Glomerular endothelial cell (primary cell): ENCODE measurements at places on chromosomes 3 and 15.

DNA sequence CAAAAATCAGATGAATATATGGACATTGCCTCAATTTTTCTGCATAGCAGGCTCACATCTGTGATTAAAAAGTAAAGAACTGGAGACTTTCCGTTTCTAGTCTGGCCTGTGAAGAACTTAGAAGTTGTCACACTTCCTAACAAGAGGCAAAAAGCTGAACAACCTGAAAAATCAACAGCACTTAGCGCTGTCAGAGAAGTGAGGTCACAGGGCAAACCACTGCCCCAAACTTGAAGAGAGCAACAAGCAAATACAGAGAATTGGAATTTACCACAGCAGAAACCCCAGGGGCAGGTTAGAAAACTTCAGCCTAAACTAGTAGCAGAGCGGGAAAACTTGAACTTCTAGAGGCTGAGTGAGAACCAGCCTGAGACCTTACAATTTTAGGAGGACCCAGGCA, 38.9 kb downstream of the CCDC54 start:
- no peak for DNase-seq

- no peak for DNase-seq
Measured at GRCh38 chr3:127593178-127593577, 2.6 kb upstream of the TPRA1 start.

DNA sequence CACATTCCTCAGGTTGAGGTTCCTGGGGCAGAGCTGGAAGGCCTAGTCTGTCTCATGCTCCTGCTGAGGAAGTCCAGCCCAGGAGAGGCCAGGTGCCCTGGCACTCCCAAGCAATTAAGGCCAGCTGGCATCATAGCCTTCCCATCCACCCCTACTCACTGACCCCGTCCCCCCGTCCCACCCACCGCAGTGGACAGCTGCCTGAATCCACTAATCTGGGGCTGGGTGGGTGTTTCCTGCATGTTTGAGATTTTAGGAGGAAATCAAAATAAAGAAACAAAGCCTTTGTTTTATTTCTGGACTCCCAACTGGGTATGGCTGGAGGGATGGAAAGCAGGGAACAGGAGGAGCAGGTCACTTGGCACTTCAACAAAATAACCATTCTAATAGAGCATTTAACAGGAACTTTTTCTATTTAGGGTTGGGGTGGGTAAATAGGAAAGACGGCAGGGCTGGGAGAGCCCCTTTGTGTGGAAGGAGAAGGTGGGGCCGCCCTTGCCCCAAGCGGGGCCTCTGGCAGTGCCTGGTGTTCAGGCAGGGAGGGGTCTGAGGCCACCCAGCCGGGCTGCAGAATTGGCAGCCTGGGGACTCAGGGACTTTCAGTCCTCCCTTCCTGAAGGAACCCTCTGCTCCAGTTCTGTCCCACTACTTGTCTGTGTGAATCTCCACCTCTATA, 8.5 kb downstream of the MRAS start:
- no peak for DNase-seq

DNA sequence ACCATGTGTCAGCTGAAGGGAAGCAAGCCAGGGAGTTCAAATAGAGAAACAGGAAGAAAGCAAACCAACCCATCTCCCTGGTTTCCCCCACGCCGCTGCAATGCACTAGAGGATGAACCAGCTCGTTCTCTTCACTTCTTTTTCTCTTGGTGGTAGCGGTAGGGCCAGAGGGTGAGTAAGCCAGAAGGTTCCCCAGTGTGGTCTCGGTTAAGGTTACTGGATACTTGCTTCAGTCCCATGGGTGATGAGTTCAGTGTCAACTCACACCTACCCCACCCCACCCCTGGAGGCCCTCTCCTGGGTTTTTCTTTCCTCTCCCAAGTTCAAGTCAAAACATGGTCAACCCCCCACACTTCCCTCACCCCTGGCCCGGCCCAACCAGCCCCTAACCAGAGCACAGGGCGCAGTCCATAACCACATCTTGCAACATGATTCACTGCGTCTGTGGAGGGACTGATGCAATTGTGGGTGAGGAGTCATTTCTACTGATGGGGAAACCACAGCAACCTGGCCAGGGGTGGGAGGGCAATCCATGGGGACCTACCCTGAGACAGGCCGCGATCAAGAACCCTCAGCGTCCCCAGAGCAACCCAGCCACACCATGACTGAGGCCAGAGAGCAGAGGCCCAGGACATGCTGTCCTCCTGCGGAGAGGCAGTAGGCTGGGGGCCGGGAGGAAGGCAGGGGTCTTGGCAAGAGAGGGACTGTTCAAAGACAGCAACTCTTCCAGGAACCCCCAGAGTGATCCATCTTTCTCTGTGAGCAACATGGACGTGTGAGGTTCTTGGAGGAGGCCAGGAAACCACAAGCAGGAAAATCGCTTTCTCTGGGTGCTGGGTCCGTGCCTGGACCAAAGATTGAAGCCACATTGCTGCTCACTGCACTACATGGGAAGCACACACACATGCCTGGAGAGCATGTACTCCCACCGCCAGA, 276.6 kb downstream of the UACA start:
- no peak for DNase-seq

- no peak for DNase-seq
Measured at GRCh38 chr3:111968319-111969054, 10.3 kb upstream of the ABHD10 start.

DNA sequence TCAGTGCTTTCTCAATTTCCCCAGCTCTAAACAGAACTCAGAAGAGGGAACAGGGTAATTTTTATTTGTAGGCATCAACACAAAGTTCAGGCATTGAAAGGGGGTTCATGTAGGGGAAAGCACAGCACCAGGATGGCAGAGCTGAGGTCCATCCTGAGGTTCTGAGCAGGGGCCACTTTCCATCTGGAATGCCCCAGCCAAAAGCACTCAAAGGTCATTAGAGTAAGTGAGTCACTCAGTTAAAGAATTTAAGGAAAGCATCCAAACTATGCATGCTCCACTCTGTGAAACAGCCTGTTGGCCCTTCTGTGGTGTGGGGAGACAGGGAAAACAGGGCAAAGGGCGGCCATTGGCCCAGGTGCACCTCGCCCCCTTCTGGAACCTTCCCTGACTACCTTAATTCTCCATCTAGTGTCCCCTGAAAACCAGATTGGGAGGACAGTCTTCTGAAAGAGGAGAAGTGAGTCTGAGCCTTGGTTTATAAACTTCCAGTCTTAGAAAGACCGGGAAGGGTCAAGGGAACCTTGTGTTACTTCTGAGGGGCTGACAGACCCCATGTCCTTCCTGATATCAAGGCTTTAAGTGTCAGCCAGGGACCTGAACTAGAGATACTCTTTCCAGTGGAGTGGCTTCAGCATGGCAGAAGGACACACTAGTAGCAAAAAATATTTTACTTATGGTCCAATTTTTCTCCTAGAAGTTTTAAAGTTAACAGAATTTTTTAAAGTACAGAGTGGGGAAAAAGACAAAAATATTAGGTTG, 133.3 kb downstream of the MYLK start:
- peak; percentile 33 for DNase-seq

GRCh38 chr3:12750223-12750622, 8.8 kb downstream of the TMEM40 start:
- DNase-seq, result peak; percentile 3

DNA sequence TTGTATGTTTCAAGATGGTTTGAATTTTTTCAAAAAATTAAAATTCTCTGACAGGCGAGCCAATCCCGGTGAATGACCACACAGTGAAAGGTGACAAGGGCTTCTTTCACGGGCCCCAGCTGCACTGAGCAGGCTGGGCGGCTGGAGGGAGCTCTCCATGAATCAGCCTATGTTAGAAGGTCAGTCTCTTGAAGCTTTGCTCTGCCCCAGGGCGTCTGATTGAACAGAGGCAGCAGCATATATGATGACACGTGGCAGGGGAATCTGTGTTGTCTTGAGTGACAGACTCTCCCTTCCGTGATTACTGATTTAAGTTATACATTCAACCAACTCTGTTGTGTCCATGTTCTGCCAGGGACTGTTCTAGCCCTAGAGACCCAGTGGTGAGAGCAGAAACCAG, 51.5 kb downstream of the ISG20 start:
- DNase-seq, result no peak

DNA sequence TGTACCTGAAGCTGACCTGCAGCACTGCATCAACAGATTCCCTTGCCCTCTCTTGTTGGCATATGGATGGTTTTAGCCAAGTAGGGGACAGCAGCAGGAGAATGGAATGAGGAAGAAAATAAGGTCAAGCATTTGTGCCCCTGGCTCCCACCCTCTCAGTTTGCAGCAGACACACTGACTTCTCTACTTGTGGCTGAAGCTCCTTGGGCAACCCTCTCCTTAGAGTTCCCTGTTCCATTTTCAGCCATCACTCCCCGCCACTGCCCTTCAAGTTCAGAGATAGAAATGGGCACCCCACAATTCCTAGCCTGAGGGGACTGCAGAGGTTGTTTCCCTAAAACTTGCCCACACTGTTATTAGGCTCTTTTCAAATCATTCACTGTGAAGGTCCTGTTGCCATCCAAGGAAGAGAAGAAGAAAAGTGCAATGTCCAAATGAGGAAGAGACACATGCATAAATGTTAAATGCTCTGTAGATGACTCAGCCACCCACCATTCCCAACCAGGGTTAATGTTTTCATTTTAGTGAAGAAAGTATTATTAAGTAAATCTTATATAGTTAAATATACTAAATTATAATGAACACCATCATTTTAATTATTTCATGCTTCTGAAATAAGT, 295.9 kb upstream of the UBE2E2 start:
- DNase-seq, result no peak

DNA sequence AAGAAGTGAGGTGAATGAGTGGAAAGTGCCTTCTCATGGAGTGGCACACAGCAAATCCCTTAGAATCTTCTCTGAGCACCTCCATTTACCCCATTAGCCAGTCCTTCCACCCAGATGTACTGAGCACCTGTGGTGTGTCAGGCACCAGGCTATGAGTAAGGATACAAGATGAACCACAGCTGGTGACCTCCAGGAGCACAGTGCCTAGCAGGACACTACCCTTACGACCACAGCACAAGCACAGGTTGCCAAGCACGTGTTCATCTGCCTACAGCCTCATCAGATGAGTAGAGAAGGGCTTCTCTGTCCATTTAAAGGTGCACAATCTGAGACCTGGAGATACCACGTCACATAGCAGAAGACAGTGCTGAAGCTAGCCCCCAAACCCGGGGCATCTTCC, 6.2 kb downstream of the MYLK start:
- DNase-seq, result no peak

DNA sequence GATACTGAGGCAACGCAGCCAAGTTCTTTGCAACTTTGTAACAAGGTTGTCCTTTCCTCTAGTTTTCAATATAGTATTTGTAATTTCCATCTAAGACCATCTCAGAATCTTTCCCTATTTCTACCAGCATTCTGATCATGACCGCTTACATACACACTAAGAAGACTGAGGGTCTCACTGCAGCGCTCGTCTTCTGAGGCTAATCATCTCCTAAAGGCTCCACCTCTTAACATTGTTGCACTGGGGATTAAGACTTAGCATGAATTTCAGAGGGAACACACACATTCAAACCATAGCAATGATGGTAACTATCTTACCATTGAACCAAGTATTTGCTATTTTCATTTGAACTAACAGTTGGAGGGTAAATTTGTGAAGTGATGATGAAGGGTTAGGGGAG, 463.3 kb upstream of the CCDC54 start:
- no peak for DNase-seq

GRCh38 chr15:63381301-63382204, at the start of gene CA12:
TSS of gene CA12 (minus strand) at chr15:63381846. CDS start at chr15:63381720, 126 bp downstream.
- no peak for DNase-seq

- DNase-seq, result no peak
Measured at GRCh38 chr15:92813485-92813884, 86.6 kb upstream of the CHD2 start.

DNA sequence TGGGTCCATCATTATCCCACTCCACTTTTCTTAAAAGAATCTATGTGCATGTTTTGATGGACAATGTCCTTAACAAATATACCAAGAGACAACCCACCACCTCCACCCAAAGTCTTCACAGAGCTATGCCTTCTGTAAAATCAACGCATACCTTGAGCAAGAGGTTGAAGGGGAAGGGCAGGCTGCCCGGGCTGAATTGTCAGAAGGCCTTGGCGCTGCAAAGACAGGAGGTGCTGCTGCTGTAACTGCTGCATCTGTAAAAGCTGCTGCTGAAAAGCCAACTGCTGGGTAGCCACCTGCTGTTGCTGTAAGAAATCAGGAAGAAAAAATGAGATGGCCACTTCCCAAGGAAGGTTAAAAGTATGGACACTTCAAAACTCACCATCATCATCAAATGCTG, 536.7 kb downstream of the FOXP1 start:
- DNase-seq, result no peak

DNA sequence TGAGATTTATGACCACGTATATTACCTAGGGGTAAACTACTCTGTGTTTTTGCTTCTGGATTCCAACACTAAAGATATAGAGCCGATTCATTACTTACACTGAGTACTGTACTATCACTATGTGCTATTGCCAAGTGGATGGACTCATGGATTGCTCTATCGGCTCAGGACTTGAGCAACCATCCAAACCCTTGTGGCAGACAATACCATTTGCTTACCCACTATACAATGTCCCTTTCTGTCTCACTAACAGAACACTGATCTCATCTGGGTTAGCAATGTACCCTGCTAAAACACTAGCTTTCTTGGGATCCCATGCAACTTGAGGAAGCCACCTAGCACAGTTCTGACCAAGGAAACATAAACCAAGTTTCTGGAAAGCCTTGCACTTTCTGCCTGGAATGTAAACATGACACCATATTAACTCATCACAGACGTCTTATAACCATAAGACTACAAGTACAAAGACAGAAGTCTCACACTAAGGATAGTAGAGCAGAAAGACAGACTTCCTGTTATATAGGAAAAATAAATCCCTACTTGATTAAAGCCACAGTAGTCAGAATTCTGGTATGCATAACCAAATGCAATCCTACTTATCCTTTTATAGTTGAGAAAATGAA, 38.6 kb downstream of the HACD2 start:
- no peak for DNase-seq

GRCh38 chr15:55990516-55990915, 2.9 kb downstream of the NEDD4 start:
- no peak for DNase-seq

- no peak for DNase-seq
Measured at GRCh38 chr3:105834768-105835167, 34.0 kb downstream of the CBLB start.

DNA sequence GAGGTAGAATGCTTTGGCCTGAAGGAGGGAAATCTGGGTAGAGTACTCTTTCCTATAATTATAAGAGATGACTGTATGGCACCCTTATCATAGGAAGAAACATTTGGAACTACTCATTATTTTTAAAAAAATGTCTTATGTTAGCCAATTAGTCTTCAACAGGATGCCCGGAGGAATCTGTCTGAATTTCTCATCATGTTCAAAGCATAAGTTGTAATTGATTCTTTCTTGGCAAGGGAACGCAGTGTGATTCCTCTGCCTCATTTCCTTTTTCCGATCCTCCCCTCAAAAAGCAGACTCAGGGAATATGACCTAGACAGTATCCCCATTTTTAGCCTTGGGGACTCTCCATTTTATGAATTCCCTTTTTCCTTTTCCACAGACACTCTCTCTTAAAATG, 165.1 kb downstream of the IL5RA start:
- DNase-seq, result no peak
